ENCODE measurements at places on chromosomes 4 and X.

- DNase-seq, result no peak
These were observed 70.5 kb upstream of the IRF2 start for GRCh38 chr4:184544788-184545409.

DNA sequence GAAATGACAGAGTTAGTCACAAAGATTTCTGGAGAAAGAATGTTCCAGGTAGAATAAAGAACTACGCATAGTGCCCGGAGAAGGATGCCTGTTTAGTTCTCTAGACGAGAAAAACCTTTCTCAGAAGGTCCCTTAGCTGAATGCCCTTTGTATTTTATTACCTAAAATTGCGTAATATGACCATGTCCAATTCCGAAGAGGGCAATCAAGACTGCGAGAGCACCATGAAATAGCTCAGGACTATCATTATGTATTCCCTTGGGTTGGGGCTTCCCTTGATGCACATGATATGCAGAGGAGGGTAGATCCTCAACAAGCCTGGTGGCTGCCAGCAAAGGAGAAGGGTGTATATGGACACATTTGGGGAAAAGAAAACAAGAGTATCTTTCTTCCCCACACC, 358.1 kb upstream of the FTHL17 start:
- DNase-seq, result no peak

- DNase-seq, result no peak
These were observed 126.8 kb downstream of the NFKB1 start for GRCh38 chr4:102627831-102628523.

DNA sequence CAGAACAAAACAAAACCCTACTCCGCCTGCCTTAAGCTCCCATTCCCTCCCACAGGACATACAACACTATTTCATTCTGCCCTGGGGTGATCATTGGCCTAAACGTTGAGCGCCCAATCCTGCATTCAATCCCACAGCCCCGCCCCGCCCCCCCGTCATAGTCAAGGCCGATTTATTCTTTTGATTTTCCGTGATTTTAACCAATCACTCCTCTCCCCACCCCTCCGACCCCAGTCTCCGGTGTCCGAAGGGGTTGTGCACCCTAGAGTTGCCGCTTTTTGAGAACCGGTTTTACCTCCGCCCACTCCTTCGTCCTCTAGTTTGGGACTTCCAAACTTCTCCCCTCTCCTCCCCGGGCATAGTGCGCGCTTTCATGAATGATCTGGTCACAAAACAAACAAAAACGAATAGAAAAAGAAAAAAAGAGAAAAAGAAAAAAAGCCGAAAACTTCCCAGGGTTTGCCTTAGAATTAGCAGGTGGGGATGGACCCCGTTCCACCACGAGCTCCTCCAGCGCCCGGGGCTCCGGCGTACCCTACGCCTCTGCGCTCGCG, 446 bp upstream of the UBE2A start:
- no peak for DNase-seq

DNA sequence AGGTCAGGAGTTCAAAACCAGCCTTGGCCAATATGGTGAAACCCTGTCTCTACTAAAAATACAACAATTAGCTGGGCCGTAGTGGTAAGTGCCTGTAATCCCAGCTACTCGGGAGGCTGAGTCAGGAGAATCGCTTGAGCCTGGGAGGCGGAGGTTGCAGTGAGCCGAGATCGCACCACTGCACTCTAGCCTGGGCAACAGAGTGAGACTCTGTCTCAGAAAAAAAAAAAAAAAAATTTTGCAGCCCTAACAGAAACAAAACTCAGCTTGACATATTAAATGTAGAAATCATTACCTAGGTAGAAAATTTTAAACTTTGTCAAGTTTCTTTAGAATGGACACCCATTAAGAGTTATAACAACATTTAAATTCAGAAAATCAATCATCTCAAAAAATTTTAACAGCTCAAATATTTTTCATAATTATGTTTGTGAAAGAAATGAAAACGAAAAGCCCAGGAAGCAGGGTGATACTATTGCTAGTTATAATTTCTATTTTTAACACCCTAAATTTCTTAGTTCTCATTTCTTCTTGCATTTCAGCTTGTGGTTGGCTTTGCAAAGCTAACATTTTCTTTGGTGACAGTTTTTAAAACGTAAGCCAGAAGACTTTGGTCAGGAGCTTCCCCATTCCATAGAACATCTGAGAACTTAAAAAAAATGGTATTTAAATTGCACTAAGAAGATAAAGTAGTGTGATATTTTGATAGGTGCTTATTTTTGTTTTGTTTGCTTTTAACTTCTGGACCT, 33.3 kb upstream of the RBBP7 start:
- DNase-seq, result no peak

- DNase-seq, result no peak
These were observed 37.5 kb upstream of the ADH1C start for GRCh38 chr4:99390055-99390454.

DNA sequence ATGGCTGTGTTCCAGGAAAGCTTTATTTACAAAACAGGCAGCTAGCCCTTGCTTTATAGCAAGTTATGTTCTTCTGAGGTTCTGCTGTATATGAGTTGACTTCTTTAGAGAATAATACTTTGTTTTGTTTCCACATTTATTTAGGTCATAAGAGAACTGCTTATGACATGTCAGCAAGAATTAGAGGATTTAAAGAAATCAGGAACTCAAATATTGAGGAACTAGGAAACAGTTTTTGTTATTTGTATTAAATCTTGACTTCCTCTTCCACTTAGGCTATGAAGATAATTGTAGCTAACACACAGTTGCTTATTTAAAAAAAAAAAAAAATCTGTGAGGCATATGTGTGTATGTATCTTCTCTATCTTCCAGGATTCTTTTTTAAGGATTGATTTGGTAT, 14.3 kb downstream of the ZRSR2 start:
- no peak for DNase-seq

- no peak for DNase-seq
These were observed 30.9 kb downstream of the RBPJ start for GRCh38 chr4:26351685-26352084.

DNA sequence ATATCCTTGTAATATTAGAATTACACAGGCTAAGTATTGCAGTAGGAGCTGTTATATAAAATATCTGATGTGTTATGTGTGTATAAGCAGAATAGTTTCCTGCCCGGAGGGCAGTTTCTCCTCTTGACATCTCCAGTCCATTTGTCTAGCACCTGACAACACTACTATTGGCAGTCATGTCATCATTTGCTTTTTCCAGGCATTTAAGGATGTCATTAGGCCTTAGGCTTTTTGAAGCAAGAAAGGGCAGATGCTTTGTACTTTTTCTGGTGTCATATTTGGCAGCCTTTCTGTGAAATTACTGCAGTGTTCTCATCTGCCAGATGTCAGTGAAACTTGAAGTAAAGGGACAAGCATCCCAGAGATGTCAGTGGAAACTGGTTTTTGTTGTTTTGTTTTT, 2017.6 kb upstream of the IGFBP7 start:
- DNase-seq, result no peak

- DNase-seq, result peak; percentile 18
These were observed 93.8 kb downstream of the C4orf51 start for GRCh38 chr4:145773581-145774234.

DNA sequence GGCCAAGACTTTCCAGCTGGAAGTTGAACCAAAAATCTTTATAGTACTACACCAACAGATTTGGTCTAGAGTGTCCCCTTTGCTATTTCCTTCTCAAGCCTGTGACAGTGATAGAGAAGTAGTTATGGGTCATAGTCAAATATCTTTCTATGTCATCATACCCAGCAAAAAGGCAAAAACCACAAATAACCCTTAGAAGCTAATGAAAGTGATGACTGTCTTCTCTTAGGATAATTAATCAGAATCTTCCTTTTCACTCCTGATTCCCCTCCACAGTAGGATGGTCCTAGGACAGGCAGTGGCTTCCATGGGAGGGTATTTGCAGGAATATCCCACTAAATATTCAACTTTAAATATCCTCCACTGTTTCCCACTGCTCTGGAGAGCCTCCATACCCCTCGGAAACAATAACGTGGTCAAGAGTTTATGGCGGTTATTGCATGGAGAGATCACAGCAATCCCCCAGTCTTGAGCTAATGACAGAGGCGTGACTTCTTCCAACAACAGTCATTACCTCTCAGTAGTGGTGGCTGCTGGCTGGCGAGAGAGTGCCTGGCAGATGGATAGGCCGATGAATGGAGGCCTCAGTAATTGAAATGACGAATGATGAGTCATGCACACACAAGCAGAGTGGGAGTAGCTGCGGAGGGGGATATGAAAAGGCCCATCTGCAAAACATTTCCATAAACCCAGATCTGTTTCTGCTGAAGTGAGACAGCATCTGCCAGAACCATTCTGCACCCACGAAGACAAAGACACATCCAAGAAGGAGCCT, 154.9 kb downstream of the STK32B start:
- DNase-seq, result no peak

DNA sequence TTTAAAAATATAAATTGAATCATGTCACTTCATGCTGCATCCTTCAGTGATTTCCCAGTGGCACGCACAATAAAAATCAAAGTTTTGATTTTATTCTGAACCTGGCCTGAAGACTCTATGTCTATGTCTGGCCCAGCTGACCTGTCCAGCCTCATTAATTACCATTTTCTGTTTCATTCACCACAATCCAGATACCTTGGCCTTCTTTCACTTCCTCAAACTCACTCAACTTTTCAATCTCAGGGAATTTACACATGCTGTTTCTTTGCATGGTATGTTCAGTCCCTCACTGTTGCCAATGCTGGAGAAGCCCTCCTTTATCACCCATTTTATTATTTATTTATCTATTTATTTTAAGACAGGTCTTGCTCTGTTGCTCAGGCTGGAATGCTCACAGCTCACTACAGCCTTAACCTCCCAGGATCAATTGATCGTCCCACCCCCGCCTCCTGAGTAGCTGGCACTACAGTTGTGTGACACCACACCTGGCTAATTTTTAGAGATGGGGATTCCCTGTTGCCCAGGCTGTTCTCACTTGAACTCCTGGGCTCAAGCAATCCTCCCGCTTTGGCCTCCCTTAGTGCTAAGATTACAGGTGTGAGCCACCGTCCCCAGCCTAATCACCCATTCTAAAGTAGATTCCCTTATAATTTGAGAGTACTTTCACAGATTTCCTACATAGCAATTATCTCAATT, 43.1 kb downstream of the ZGRF1 start:
- DNase-seq, result no peak

GRCh38 chr4:112485930-112486329, 30.1 kb downstream of the NEUROG2 start:
- DNase-seq, result no peak

DNA sequence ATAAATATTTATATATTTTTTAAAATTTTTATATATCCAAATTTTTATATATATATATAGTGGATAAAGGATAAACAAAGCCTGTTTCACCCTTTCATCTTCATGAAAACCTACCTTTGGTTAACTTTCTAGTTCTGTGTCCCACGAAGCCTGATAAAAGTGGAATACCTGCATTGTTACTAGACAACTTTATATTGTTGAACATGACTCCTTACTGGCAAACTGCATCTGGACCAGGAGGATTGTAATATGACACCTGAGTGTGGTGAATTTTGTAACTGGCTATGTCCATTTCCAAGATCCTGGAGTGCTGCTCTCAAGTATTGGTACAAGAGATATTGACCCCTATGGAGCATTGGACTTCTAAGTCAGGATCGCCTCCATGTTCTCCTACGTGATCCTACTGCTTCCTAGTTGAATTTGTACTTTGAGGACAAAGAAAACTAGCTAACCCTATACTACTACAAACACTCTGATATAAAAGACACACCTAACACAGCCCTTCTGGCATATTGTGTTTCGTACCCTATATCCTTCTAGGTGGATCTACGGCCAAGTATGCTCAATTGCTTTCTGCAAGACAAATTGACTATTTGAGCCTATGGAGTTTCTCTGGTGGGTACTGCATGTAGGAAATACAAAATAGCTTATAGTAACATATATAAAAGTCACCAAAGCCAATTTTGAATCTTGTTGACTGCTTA, 61.3 kb upstream of the PRRG1 start:
- no peak for DNase-seq

DNA sequence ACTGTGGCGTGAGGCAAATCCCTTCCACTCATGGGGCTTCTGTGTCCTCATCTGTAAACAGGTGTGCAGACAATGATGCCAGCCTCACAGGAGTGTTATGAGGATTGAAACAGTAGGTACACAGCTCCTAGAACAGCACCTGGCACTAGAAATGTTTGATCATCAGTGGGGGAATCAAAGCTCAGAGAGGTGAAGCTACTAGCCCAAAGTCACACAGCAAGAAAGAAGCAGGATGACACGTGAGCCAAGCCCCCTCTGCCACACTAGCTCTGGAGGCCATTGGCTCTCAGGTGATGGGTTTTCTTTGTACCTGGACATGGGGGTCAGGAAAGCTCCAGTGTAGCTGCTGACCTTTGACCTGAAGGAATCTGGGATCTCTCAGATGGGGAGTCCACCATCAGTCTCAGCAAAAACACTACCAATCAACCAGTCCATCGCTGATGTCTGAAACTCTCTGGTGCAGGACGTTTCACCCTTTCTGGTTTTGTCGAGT, 13.4 kb upstream of the SLC2A9 start:
- DNase-seq, result no peak

DNA sequence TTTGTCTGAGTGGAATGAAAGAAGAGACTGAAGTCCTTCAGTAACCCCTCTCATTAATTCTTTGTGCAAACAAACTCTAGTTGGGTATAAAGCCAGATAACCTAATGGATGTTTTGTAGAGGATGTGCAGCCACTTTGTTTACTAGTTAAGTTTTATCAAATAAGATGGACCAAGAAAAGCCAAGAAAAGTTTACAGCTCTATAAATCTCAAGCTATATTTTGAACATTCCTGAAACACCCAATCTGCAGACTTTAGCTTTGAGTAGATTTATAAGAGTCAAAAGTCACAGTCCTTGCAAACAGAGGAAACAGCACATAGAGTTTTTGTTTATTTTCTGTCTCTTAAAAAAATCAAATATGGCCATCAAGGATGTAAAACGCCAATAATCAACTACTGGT, 452.9 kb downstream of the SPRY1 start:
- no peak for DNase-seq

Measured in GM19239 (cell line).